NCI-H1436 (cell line): ENCODE measurements at places on chromosomes 1 and 21.

- DNase-seq: no peak
These were observed 229.2 kb downstream of the RHOU start for GRCh38 chr1:228964178-228965089.

DNA sequence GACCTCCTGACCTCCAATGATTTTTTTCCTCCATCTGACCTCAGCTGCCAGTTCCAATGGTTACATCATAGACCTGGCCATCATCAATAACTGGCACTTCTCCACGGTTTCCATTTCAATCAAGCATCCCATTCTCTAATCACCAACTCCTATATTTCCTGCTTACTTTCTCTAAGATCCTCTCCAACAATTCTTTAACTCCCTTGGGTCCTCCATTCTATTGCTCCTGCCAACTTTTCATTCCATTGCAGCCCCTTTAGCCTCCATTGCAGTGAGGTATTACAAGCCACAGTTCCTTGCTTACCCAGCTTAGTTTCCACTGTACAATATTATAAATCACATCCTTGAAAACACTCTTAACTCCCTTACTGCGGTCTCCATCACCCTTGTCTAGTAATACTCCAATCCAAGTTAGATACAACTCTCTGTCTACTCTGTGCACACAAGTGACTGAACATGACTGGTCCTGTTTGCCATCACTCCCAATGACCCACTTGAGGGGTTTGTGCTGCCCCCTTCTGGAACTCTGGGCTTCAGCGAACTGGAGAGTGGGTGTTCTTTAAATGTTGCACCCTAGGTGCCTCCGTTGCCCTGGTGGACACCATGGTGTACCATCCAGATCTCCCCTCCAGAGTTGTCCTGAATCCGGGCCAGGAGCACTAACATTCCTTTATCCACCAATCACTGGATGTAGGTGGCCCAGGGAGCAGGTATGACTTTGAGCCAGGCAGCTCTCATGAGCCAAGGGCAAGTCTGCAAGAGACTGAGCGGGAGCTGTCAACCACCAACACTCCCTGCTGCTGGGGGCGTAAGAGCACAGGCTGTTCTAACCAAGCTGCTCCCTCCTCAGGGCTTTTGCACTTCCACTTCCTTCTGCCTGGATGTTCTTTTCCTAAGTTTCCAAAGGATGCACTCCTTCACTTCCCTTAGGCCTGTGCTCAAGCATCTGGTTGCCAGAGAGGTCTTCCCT, 3.7 kb upstream of the FNDC7 start:
- no peak for DNase-seq

DNA sequence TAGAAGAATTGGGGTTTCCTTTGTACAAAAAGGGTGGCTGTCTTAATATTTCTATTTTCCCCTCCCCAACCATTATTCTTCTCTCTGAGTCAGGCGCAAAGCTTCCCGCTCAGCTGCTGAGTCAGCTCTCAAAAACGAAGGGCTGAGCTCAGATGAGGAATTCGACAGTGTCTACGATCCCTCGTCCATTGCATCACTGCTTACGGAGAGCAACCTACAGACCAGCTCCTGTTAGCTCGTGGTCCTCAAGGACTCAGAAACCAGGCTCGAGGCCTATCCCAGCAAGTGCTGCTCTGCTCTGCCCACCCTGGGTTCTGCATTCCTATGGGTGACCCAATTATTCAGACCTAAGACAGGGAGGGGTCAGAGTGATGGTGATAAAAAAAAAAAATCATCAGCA, 3.0 kb upstream of the TUFT1 start:
- DNase-seq: no peak

GRCh38 chr1:82775406-82776000, 974.8 kb downstream of the ADGRL2 start:
- no peak for DNase-seq

- no peak for DNase-seq
These were observed 10.2 kb upstream of the IL10 start for GRCh38 chr1:206782448-206782847.

DNA sequence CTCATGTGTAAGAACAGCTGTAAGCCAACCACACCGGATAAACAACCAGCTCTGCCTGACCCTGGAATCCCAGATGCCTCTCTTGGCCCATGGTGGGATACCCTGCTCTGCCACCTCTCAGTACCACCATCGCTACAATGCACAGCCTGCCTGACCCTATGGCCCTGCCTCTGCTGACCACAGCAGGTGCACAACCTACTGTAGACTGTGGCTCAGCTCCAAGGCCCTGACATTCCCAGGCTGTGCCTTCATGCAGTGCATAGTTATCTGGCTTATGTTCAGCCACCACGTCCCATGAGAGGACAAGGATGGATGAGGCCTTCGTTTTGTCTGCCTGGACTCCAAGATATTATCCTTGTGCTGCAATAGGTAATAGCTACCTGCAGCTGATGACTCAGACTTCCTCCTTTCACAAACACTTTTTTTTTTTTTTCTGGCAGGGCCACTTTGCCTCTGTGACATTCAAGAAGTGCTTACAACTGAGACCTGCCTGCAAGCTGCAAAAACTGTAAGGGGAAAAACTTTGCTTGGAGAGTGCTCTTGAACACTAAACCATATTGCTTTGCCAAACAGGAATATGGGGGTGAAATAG, 177.7 kb downstream of the URB2 start:
- DNase-seq: no peak
